CD4-positive, alpha-beta T cell treated with Interleukin-1 beta for 1 hour (primary cell): ENCODE measurements at places on chromosomes 3 and 15.

DNA sequence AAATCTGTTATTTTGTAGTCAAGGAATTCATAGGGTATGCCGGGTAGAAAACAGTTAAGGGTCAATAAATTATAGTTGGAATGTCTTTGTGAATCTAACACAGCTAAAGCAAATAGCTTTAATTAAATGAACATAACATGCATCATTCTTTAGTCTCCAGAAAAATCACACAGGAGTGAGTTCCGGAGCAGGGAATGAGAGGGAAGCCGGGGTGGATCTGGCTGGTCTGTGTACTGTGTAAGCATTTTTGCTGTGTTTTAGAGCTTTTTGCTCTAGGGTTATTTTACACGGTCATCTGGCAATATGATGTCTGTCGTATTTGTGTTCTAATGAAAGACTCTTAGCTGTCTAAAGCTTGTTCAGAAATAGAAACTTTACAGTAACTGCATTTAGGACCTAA is 57.5 kb downstream of the MED12L start:
- no peak for DNase-seq

DNA sequence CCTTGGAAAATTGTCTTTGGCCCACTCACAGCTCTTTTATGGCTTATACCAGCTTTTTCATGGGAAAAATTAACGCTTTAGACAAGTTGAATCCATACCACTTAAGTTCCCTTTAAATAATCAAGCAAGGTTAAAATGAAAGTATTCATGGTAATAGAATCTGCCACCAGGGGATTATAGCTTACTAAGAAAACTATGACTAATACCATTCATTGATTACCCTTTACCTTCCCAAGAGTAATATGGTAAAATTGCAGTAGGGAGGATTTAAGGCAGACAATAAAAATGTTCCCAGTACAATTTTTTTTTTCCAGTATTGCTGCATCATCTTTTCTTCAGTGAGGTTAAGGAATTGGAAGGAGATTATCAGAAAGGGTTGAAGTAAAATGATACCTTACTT is 641.1 kb upstream of the NAALADL2 start:
- no peak for DNase-seq

GRCh38 chr15:57053470-57053869 is 135.0 kb downstream of the TCF12 start:
- DNase-seq: no peak

DNA sequence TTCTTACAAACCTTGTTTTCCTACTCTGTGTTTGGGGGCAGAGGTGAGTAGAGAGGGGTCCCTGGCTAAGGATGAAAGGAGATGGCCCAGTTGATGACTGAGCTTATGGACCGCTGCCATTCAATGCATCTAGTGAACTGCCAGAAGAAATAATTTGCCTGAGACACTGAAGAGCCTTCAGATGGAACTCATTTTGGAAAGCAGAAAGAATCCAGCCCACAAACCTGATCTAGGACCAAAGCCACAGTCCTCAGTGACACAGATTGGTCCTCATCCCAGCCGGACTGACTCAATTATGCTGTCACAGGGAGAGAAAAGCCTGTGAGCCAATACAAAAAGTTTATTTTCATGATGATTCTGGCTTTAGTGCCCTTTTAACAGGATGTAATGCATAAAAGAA is 82.7 kb downstream of the CD47 start:
- DNase-seq: no peak

- DNase-seq: no peak
Observed at GRCh38 chr15:50265620-50266019, at the start of gene HDC. HDC (minus strand) TSS chr15:50265726; CDS start chr15:50265623, 103 bp downstream.

DNA sequence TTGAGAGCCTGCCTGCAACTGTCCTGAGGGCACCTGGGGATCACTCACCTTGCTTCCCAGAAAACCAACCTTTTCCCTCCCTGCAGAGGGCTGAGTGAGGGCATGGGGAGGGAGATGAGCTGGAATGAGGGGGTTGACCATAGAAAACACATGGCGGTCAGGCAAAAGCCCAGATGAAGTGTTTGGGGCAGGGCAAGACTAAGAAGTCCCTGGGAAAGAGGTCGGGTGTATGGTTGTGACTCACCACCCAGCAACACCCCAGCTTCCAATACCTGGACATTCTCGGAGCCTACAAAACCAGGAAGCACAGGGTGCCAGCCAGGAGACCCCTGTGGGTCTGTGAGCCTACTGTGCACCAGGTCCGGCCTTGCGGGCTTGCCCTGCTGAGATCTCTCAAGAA is 95.3 kb upstream of the ATP2B2 start:
- no peak for DNase-seq

- no peak for DNase-seq
Observed at GRCh38 chr3:56942523-56942922, 117.9 kb upstream of the SPATA12 start.

GRCh38 chr3:73586190-73586589 is 38.6 kb downstream of the PDZRN3 start:
- DNase-seq: no peak

GRCh38 chr3:154139996-154140436 is 18.8 kb downstream of the ARHGEF26 start:
- no peak for DNase-seq

DNA sequence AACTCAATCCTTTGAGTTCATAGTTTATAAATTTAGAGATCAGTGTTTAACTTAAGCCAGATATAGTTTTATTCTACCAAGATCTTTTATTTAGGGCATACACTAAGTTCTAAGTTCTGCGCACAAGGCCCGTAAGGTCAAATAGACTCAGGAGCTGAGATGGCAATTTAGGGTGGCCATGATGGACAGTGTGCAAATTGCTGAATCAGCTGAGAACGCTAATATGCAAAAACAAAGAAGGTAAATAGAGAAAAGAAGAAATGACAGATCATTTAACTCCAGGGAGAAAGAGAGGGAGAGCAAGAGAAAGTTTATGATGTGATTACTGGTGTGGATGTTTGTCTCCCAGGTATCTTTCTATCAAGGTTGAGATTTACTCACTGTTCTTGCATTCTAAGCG is 678.5 kb downstream of the OTOL1 start:
- DNase-seq: no peak

GRCh38 chr3:165658027-165658426 is 179.2 kb downstream of the BCHE start:
- DNase-seq: no peak

- DNase-seq: no peak
Observed at GRCh38 chr15:95869920-95870319, 460.6 kb upstream of the NR2F2 start.

- DNase-seq: no peak
Observed at GRCh38 chr3:101066711-101067129, 73.5 kb upstream of the ABI3BP start.

GRCh38 chr3:40298075-40298474 is 11.4 kb upstream of the EIF1B start:
- DNase-seq: no peak

DNA sequence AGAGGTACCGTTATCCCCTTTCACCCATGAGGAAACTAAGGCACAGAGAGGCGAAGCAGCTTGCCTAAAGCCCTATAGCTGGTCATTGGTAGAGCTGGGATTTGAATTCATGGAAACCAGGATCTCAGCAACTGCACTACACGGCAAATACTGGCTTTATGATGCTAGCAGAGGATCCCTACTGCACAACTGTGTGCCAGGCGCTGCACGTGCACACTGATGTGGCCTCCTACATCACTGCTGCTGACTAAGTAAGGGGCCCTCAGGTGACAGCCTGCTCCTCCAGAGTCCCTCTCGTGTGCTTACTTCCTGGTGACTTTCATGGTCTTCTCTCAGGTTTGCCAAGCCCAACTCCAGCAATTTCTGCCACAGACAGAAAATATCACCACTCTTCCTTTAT is 3.4 kb upstream of the POLG start:
- DNase-seq: no peak

DNA sequence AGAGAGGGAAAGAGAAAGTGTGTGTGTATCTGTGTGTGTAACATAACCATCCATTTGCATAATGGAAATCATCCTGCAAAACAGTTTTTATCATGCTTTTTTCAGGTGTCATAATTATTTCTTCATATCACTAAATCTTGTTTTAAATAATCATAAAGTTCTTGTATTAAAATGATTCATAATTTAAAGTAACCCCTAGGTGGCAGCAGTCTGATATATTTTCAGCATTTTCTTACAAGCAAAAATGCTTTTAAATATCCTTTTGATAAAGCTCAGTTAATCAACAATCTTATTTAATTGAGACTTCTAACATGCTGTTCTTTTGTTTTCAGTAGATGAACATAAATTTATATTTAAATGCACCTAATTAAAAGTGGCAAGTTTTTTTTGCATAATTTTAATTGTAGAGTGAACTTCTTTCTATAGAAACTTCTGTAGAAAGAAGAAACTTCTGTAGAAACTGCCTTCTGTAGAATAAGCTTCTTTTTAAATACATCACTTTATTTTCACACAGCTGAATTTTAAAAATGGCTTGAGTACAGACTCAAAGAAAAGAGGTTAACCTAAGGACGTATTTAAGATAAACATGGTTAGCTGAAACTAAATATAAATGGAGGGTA is 72.5 kb downstream of the OPA1 start:
- peak; percentile 30 for DNase-seq

GRCh38 chr3:40566694-40567093 is 41.9 kb downstream of the ZNF621 start:
- no peak for DNase-seq

DNA sequence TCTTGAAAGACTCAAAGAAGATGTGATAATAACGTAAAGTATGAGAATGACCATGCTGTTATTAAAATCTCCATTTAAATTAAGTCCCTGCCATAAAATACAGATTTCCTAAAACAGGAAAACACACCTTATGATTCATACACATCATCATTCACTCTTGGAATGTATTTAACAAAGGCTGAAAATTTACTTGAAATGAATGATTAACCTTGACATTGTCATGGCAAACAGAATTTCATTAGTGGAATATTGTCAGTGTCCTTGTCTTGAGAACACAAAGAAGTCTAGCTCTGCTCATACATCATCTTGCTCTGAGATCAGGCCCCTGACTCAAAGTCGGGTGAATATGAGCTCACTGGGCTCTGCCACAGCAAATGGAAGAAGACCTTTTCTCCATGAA is 313.9 kb downstream of the FGF12 start:
- DNase-seq: no peak

- DNase-seq: no peak
Observed at GRCh38 chr3:123700791-123701722, 116.2 kb upstream of the HACD2 start.

- DNase-seq: no peak
Observed at GRCh38 chr3:145815707-145816413, 345.1 kb downstream of the PLOD2 start.

DNA sequence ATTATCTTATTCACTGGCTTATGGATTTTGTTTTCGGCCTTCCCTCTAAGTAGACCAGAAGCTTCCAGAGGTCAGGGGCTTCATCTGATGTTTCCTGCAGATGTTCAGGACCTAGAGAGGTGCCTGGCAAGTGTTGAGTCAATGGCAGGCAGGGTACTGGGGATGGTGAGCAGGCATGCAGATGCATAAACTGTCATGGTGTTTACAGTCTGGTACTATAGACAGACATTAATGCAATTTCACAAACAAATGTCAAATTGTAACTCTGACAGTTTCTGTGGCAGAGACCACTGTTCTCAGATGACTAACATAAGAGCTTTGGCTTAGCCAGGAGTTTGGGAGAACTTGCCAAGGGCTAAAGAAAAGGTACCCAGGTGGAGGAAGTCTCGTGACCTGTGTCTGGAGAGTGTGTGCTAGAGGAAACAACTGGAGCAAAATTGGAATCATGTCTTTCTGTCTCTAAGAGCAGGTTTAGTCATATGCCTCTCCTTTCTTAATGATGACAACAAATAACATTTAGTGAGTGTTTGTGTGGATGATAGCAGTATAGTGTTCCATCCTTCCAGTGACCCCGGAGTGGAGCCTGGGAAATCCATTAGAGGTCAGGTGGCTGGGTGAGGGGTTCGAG is 53.7 kb upstream of the TRAK1 start:
- DNase-seq: no peak

GRCh38 chr15:61216519-61216918 is 12.6 kb downstream of the RORA start:
- DNase-seq: no peak

- DNase-seq: no peak
Observed at GRCh38 chr3:89049119-89049518, 58.3 kb upstream of the EPHA3 start.

GRCh38 chr3:67647390-67647878 is 7.0 kb downstream of the SUCLG2 start:
- DNase-seq: no peak

DNA sequence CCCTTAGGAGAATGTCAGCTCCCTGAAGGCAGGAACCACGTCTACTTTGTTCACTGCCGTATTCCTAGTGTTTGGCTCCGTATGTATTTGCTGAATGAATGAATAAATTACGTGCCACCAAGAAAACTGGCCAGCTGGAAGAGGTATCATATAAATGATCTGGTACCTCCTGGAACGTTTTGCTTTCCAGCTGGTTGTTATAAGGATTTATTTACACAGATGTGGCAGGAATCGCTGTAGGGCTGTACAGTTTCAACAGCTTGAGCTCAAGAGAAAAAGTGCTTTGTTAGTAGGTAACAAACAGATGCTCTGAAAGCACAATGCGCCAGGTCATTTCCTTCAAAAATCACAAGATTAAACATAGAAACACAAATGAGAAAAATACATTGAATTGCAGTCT is 108.8 kb upstream of the ATP2B2 start:
- DNase-seq: no peak

- DNase-seq: no peak
Observed at GRCh38 chr15:73564255-73564654, 68.9 kb downstream of the NPTN start.

- no peak for DNase-seq
Observed at GRCh38 chr3:172305552-172305951, 142.7 kb downstream of the GHSR start.

GRCh38 chr3:194865061-194865460 is 179.4 kb downstream of the FAM43A start:
- DNase-seq: no peak

- DNase-seq: no peak
Observed at GRCh38 chr3:14473411-14473891, 66.7 kb downstream of the GRIP2 start.

DNA sequence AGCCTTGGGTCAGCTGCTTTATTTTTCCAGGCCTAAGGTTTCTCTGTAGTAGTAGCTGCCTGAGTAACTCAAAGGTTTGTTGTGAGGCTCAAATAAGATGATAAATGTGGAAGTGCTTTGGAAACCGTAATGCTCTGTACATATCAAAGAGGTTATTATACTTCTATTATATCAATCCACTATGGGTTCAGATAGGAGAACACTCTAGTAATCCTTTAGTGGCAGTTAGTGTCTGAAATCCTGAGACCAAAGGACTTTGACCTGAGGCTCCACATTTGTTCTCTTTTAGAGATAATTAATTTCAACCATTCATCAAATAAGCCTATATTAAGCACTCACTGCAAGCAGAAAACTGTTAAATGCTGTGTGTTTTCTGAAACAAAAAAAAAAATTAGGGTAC is 128.6 kb upstream of the BCL6 start:
- DNase-seq: no peak

GRCh38 chr15:67456677-67457529 is 64.0 kb upstream of the C15orf61 start:
- DNase-seq: peak; percentile 81
